ENCODE measurements at places on chromosomes 6 and 20.

- no peak for DNase-seq
These were observed 72.1 kb downstream of the LYRM4 start for GRCh38 chr6:5188646-5189045.

- no peak for DNase-seq
These were observed 8.8 kb downstream of the TMEM244 start for GRCh38 chr6:129852257-129852858.

DNA sequence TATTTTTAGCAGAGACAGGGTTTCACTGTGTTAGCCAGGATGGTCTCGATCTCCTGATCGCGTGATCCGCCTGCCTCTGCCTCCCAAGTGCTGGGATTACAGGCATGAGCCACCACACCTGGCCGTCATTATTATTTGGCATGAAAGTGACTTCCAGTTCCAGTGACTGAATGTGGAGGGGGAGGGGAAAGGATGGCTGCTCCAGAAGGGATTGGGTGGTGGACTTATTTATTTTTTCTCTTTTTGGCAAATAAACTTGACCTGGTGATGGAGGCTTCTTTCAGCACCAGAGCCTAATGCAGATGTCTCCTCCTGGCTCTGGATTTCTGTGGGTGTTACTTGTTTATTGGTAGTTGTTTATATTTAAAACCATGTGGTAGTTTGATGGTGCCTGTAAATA is 16.9 kb upstream of the SLC22A23 start:
- DNase-seq, result no peak

GRCh38 chr6:6626187-6626586 is 37.7 kb downstream of the LY86 start:
- no peak for DNase-seq

GRCh38 chr6:107493158-107494057 is 3.5 kb downstream of the SOBP start:
- no peak for DNase-seq

DNA sequence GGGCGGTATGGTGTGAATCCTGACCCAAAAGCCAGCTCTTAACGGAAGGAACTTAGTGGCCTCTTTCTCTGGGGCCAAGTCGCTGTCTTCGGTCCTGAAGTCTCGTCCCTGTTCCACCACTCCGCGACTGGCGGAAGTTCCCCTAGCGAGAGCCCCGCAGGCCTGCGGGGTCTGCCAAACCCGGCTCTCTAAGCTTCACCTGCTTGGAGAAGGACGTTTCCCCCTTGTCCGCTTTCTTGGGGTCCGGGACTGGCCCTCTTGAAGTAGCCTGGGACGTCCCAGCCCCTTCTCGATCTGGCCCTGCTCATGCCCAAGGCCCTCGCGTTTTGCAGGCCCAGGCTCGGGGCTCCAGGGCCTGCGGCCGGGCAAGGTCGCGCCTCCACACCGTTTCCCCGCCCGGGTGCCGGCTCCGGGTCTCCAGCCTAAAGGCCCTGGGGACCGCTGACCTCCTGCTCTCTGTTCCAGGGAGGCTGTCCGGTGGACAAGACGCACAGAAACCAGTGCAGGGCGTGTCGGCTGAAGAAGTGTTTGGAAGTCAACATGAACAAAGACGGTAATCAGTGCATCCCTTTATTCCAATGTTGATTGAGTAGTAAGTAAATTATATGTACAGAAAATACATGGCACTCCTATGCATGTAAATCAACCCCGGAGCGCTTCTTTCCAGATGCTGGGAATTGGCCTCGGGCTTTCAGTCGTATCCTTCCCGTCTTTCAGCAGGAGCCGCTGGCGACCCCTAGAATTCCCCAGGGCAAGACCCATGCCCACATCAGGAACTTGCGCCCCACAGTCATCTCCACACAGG is 8.8 kb downstream of the NR2E1 start:
- no peak for DNase-seq

GRCh38 chr6:169983651-169984050 is 232.2 kb downstream of the ERMARD start:
- DNase-seq, result peak; percentile 16

GRCh38 chr6:29953001-29953441 is 10.7 kb downstream of the HLA-A start:
- no peak for DNase-seq

DNA sequence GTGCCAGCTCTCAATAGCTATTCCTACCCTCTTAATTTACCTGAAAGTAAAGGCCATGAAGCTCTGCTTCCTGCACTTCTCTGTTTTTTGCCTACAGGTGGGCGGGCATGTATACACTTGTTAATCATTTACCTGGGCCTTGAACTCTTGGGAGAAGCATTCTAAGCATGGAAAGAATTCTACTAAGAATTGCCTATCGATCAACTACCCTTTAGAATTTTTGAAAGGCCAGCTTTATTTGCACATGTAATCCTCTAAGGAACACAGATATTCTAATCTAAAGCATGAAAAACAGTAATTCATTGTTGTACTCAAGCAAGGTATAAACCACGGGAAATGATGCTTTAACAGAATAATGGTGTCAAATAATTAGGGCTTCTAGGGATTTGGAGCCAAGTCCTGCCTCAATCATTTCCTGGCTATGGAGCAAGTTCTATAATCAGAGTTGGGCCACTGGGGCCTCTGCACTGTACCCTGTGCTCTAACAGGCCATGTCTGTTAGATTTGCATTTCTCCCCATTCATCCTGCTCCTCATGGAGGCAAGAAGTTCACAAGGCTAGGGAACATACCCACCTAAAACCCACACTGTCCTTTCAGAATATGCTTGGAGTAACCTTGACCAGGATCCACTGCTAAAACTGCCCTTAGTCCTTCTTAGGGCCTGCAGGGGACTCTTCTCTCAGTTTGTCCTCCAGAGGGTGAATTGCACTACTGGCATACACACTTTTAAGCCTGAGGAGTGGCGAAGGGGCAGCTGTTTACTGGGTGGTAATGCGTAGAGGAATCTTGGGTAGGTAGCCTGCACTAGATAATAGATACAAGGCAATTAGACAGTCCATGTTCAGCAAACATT is 276.4 kb upstream of the JAG1 start:
- DNase-seq, result no peak

GRCh38 chr20:25858495-25859425 is 162.1 kb upstream of the ZNF337 start:
- DNase-seq, result no peak

- DNase-seq, result no peak
These were observed 19.4 kb upstream of the VNN1 start for GRCh38 chr6:132733283-132733682.

DNA sequence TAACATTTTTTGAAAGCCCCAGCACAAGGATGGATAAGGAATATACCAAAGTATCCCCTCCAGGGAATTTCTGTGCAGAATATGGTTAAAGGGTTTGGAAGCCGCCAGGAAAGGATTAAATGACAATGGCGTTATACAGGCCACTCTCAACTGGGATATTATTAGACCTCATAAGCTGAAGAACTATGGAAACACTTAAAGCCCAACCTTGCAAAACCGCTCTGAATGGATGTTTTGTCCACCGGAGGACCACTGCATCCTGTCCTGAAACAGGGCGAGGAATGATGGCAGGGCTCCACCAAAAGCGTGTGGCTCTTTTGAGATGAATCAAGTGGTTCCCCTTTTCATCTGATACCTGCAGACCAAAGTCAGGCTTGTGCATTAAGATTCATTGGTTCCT is 32.4 kb downstream of the NFATC2 start:
- DNase-seq, result no peak

DNA sequence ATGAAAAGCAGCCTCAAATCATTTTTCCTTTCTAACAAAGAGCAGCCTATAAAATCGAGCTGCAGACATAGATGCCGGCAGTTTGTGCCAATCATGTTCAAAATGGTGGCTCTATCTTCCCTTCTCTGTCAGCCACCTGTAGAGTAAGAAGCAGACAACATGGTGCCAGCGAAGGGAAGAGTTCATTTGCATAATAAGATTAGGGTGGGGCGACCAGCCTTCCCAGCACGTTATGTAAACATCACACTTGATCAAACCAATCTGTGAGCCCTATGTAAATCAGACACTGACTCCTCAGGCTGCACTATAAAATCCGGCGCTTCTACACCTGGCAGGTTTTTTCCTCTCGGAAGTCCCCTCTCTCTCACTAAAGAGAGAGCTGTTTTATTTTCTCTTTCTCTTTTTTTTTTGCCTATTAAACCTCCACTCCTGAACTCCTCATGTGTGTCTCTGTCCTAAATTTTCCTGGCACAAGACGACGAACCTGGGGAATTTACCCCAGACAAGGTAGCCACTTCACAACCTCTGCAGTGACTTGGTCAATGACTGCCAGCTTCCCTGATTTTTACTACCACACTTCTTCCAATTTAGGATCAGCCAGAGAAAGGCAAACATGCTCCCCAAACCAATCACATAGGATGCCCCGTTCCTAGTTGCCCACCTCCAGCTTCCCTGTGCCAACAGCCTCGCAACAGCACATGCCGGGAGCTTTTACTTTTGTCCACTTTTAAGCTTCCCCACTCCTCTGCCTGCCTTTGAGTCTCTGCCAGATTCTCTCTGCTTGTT is 12.9 kb downstream of the TPMT start:
- DNase-seq, result no peak

- DNase-seq, result no peak
These were observed 5.5 kb downstream of the HTR1B start for GRCh38 chr6:77457720-77458349.

GRCh38 chr6:150592377-150592995 is 7.2 kb upstream of the PLEKHG1 start:
- no peak for DNase-seq

DNA sequence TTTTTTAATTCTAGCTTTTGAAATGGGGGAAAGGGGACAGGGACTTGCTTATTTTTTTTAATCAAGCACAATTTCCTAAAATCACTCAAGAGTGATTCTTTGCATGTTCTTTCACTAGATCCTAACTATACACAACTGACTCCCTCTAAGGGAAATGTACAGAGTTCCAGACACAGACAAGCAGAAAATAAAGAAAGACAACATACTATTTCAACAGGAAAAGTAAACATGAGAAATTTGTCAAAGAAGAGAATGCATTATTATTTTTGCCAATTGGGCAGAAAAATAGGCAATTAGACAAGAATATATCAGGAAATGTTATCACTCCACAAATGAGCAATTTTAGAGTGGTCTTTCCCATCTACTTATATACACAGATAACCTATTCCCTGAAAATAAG is 128.2 kb downstream of the RNGTT start:
- DNase-seq, result no peak

GRCh38 chr6:57072108-57072507 is 17.9 kb upstream of the ZNF451 start:
- DNase-seq, result no peak

DNA sequence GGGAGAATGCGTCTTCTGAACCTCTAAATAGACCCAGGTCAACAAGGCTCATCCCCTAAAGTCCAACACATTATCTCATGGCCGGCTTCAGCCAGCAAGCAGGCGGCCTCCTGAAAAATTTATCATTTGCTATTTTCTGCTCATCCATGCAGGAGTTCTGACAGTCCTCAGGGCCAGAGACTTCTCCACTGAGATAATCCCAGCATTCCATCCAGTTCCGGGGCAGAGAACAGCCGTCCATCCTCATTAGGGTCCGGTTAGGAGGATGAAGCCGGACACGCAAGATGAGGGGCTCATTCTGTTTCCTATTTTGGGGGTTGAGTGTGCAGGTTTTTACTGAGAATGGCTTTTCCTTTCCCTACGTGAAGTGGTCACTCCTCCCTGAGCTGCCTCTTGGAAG is 258.1 kb downstream of the PREX1 start:
- no peak for DNase-seq

DNA sequence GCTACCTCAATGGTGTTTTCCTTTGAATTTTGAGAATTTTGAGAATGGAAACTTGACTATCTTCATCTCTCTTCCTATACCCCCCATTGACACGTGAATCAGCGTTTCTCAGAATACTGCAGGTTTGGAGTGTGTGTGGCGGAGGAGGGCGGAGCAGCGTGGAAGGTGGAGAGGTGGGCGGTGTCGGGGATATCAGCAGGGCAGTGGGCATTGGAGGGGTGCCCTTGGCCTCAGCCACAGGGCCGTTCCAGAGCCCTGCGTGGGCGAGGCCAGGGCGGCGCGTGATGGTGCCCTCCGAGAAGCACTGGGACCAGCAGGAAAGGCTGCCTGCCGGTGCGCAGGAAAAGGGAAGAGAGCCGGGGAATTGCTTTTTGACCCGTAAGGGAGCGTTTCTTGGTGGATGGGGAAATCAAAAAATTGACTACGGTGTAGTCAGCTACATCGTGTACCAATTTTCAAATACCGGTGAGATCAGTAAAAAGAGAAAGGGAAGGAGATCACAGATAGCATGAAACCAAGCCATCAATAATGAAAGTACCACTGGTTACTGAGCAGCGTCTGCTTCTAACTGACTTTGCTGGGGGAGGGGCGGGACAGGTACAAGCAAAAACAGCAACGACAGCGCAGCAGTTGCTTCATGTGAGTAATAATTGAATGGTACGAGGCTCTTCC is 82.7 kb upstream of the DUSP22 start:
- no peak for DNase-seq

DNA sequence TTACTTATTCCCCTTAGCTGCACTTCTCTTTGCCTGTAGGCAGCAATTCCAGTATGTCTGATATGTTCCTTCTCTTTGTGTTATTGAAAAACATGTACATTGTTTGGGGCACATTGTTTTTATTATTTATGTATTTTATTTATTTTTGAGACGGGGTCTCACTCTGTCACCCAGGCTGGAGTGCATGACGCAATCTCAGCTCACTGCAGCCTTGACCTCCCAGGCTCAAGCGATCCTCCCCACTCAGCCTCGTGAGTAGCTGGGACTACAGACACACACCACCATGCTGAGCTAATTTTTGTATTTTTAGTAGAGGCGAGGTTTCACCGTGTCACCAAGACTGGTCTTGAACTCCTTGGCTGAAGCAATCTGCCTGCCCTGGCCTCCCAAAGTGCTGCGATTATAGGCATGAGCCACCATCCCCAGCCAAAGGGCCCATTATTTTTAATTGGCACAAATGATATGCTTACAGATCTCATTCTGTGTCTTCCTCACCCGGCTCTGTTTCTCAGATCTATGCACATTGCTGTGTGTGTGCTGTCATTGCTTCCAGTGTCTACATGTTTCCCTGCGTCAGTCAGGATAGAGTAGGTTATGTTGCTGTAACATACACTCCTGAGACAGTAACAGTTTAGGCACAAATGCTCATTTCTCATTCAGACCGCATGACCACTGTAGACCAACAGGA is 54.1 kb upstream of the NELFCD start:
- no peak for DNase-seq

- DNase-seq, result no peak
These were observed 14.1 kb downstream of the C6orf141 start for GRCh38 chr6:49564552-49564951.

GRCh38 chr20:43014206-43014605 is 175.5 kb downstream of the PTPRT start:
- DNase-seq, result no peak
